Effector CD4-positive, alpha-beta T cell (primary cell): ENCODE measurements at places on chromosomes 5 and 9.

- DNase-seq = no peak
Observed at GRCh38 chr5:36502608-36503007, 103.8 kb upstream of the SLC1A3 start.

DNA sequence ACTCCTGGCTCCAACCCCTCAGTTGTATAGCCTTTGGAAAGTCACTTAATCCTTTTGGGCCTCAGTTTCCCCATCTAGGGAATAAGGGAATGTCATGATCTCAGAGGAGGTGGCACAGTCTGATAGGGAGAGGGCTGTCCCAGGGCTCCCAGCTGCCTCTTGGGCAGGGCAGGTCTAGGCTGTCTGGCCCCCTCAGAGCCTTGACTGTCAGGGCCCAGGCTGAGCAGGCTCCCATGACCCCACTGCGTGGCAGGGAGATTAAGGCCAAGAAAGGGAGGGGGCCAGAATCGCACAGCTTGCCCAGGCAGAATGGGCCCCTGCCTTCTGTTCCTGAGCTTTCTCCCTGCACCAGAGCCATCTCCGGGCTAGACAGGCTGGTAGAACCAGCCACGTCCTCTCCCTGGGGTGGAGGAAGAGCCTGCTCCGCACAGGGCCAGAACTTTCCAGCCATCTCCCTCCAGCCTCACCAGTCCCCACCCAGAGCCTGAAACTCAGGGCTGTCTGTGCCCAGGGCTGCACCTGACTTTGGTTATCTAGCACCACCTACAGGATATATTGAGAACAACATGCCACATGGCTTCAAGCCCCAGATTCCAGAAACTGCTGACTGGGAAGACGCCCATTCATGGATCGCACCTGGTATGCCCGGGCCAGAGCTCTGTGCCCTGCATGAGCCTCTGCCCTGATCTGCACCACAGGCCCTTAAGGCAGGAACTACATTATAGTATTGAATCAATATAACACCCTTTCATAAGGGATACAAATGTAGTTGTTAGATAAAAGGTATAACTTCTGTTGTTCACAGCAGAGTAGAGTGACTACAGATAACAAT lies 32.1 kb downstream of the NAIF1 start:
- peak; percentile 56 for DNase-seq

DNA sequence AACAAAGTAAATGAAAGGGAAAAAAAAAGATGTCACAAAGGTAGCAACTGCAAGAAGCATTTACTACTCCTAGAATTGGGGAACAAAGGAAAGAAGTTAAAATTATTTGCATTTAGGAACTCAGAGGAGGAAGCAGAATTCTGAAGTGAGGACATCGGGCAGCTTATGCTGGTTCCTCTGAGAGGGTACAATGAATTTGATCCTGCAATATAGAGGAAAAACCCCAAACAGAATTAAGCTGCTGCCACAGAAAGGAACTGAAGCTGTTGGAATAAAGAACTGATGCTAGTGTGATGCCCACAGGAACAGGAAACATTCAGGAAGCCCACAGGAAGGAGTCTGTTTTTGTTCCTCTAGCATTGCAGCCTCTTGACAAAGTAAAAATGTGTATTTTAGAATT lies 22.3 kb upstream of the TBCA start:
- no peak for DNase-seq

- DNase-seq = no peak
Observed at GRCh38 chr5:149584121-149584520, 2.8 kb downstream of the ARHGEF37 start.

DNA sequence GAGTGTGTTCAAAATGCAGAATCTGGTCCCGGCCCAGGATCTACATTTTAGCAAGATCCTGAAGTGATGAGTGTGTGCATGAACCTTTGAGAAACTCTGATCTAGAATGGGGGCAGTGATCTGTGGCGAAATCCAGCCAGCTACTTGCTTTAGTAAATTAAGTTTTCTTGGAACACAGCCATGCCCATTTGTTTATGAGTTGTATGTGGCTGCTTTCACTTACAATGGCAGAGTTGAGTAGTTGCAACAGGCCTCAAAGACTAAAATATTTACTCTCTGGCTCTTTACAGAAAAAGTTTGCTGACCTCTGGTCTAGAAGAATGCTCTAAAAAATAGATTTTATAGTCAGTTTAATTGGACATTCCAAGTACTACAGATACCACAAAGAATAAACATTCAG lies 588.3 kb downstream of the BNC2 start:
- no peak for DNase-seq

- no peak for DNase-seq
Observed at GRCh38 chr9:107222020-107222522, 61.0 kb upstream of the RAD23B start.

DNA sequence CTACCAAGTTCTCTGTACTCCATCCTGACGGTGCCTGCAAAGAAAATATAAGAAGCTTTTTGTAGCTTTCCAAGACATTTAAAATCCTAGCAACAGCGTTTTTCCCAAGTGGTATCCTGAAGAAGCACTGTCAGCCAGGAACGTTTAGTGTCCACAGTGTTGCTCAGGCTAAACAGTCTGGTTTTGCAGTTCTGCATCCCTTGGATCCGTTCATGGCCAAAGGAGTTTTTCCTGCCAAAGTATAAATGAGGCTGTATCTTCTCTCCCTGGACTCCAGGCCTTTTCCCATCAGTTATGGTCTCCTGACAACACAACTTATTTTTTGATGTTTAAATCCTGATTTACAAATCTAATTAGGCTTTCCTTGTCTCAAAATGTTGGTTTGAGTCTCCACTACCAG lies 925.8 kb downstream of the TLE1 start:
- no peak for DNase-seq

GRCh38 chr9:129309906-129310305 lies 131.8 kb upstream of the IER5L start:
- no peak for DNase-seq

- DNase-seq = no peak
Observed at GRCh38 chr9:14424983-14425382, 111.0 kb upstream of the NFIB start.

- no peak for DNase-seq
Observed at GRCh38 chr9:124934290-124934689, 6.6 kb downstream of the GOLGA1 start.
